ENCODE measurements at places on chromosomes 16 and 17.

- DNase-seq: no peak
Measured at GRCh38 chr17:75245011-75245410, 16.4 kb downstream of the GGA3 start.

- peak; percentile 25 for DNase-seq
Measured at GRCh38 chr17:17724307-17725010, 43.2 kb downstream of the RAI1 start.

DNA sequence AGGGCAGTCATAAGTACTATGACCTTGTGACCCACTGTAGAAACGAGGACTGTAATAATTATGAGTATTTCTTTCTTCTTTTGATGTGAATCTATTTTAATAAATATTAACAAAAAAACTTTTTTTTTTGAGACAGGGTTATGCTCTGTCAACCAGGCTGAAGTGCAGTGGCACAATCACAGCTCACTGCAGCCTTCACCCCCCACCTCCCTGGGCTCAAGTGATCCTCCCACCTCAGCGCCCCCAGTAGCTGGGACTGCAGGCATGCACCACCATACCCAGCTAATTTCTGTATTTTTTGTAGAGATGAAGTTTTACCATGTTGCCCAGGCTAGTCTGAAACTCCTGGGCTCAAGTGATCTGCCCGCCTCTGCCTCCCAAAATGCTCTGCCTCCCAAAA lies 32.6 kb downstream of the SCPEP1 start:
- no peak for DNase-seq

DNA sequence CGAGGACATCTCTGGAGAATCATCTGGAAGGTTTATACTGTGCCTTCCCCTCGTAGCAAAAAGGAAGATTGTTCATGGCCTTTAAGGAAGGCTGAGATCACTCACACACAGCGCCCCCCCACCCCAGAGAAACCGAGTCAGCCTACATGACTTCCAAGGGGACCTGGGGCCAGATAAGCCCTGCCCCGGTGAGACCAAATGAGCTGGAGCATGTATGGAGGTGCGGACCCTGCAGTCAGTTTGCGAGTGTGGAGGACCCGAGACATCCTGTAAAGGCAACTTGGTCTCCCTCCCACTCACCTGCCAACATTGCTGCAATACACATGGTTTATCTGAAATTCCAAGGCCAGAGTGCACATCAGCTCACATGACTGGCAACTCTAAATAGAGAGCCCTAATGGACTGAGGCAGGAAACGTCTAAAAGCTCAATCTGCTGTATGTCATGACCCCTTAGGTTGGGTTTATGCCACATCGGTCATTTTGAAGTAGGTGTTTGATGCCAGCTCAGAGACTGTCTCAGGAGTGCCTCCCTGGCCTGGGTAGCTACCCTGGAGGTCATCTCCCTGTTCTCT lies 233.6 kb downstream of the CPPED1 start:
- DNase-seq: no peak

- DNase-seq: no peak
Measured at GRCh38 chr17:73493956-73494926, 150.0 kb downstream of the SDK2 start.

- no peak for DNase-seq
Measured at GRCh38 chr16:27073733-27074132, 7.0 kb downstream of the C16orf82 start.

DNA sequence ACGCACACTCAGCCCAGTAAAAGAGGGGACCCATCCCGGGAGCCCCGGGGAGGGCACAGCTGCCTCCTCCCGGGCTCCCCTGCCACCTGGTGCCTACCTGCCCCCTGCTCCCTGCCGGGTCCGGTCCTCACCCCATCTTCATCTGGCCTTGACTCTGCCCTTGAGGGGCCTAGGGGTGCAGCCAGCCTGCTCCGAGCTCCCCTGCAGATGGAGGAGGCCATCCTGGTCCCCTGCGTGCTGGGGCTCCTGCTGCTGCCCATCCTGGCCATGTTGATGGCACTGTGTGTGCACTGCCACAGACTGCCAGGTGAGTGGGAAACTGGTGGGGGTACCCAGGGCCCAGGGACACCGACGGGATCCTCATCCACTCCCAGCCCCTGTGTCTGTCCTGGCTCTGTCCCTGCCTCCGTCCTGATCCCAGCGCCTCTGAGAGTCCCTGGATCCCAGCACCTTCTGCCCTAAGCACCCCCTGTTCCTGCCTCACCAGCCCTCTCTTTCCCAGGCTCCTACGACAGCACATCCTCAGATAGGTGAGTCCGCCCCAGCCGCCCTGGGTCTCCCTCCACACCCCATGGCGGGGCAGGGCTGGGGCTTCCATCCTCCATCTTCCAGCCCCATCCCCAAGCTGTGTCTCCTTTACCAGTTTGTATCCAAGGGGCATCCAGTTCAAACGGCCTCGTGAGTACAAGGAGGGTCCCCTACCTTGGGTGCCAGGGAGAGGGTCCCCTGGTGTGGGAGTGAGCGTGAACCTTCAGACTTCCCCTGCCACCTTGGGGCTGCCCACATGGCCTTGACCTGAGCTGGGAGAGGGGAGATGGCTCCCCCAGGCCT lies 574 bp downstream of the LAT start:
- DNase-seq: no peak

DNA sequence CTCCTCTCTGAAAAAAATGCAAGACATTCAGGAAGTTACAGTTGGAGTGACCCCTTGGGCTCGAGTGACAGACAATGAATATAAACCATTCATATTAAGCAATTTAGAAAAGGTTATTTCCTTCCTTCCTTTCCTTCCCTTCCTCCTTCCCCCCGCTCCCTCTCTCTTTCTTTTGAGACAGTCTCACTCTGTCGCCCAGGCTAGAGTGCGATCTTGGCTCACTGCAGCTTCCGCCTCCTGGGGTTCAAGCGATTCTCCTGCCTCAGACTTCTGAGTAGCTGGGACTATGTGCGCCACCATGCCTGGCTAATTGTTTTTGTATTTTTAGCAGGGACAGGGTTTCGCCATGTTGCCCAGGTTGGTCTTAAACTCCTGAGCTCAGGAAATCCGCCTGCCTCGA lies 13.2 kb downstream of the PSMD12 start:
- no peak for DNase-seq

DNA sequence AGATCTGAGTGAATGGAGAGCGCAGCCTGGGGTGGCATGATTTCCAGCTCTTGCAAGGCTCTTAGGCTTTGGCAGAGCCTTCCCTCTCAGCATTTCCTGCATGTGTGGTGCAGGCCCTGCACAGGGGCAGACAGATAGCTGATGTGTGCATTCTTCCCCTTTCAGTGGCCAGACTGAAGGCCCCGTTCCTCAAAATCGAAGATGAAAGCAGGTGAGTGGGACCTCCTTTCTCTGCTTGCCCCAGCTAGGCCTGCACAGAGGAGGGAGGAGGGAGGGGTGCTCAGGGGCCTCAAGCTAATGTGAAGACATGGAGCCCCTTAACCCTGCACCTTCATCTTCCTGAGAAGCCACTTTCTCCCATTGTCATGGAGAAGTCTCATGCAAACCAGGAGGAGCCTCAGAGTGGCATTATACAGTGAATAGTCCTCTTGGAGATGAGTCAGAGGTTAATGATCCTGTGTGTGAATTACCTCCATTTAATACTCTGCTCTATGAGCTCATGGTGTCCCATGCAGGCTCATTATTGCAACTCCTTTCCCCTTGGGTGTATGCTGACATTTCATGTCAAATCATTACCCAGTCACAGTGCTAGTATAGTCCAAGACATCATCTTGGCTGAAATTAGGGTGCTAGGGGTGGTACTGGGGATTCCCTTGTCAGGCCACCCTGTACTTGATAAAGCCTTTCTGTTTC lies 20.4 kb upstream of the ADAM11 start:
- DNase-seq: no peak

DNA sequence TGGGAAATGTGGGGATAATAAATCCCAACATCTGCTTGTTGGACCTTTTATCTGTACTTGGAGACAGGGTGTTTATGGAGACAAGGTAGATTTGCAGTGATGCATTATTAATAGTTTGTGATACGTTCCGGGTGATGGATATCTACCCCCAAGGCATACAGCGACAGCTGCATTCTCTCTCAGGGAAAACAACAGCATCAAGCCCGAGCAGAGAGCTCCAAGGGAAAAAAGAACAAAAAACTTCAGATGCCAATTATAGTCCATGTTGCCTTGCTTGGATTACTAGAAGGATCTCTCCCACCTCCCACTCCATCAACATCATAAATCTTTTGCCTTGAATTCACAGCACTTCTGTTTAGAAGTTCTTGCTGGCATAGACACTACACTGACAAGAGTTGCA lies 187.5 kb upstream of the CDH11 start:
- DNase-seq: no peak

DNA sequence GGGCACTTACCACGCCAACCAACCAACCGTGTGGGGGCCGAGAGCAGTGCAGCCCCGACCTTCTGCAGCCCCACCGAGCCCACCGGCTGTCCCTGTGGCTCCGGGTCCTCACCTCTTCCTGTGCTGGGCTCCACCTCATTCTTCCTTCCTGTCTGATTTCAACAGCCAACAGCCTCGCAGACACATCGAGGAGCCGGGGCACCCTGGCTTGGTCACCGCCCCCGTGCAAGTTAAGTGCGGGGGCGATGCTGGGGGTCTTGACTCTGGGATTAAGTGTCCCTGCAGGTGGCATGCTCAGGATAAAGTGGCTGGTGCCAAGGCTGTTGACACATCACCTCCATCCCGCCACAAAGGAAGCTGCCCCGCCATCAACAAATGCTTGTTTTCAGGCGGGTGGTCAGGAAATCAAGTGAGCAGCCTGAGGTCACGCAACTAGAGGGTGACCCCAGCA lies at the start of gene NLRC3:
Gene NLRC3, minus strand, starts transcription at position 102 of the 451 bp plus-strand sequence. CDS start 12,367 bp downstream, outside the sequence.
- no peak for DNase-seq

DNA sequence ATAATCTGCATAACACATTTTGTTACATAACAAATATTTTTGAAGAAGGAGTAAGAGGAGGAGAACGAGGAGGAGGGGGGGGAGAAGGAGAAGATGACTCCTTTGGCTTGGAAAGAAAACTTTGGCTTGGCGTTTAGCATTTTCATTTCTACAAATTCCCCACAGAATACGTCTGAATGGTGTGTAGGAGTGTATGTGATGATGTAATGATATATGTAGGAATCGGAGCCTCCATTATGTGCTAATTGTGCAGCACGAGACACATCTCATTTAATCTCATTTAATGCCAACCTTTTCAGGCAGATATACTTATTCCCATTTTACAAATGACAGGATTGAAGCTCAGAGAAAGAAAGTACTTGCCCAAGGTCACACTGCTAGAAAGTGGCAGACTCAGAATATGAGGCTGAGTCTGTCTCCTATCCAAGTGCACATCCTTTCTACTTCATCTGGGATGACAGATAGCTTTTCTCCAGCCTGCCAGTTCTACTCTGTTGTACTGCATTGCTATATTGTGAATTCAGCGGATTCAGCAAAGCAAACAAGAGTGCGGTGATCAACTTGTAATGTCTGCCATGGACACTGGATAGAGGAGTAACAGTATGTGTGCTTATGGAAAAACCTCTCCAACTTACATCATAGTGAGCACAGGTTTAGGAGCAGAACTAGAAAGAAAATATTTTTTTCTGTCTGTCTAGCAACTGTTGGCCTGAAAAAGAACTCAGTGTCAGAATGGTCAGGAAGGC lies 10.4 kb upstream of the SLC47A2 start:
- DNase-seq: no peak

GRCh38 chr17:27654654-27655524 lies 23.9 kb downstream of the LGALS9 start:
- DNase-seq: peak; percentile 88

GRCh38 chr16:724188-725040 lies 1.8 kb downstream of the CCDC78 start:
- DNase-seq: no peak

DNA sequence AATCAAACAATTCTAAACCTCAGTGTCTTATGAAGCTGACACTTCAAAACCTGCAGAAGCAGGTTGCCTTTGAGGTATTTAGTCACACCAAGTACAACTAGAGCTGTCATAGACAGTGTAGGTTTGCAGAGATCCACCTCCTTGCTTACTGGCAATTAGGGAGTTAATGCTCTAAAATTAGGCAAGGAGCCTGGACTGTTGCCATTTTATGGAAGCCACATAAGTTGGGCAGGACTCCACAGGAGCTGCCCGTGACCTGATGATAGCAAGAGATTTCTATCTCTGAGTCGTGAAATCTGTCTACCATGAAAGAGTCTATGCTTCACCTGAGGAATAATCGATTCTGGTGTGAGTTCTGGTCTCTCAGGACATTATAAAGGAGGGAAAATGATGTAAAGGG lies 8.9 kb downstream of the EME1 start:
- DNase-seq: peak; percentile 16

DNA sequence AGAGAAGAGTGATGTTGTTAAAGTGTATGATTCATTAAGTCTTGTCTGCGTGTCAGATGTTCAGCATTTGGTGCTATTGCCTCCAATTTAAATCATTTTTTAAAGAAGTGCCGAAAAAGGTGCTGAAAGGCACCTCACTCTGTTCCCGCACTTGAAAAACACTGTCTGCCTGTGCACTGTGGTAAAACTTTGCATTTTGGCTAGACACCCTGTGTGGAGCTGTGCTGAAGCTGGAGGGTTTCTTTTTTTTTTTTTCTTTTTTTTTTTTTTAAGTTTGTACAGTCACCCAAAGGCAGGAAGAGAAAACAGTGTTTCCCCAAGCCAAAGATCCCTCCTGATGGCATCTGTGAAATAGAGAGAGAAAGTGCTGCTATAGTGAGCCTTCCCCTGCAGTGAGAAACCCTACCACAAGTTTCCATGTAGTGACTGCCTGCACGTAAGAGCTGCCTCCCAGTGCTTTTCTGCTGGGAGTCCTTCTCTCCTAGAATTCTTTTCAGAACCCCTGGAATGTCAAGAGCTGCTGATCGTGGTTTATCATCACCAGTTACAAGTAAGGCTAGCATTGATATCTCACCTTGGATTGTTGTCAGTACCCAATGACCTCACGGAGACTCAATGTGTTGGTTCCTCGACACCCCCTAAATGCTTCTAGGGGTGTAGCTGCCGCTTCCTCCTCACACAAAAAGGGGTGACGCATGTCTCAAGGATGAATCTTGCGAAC lies 116.0 kb upstream of the SOX9 start:
- DNase-seq: no peak

DNA sequence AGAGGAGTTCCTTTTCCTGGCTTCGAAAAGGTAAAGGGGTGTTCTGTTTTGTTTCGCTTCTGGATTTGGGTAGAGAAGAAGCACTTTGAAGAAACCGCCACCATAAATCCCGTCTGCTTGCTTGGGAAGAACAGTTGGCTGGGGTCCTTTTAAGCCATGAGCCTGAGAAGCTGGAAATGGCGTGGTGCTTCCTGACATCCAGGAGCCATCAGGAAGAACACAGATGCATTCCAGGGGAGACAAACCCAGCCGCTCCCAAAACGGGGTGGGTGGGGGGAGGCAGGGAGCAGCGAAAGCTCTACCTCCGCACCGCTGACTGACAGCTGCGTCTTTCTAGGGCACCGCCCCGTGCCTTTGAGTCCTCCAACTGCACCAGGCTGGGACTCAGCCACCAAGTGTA lies 91.6 kb downstream of the ZDHHC7 start:
- DNase-seq: no peak

- no peak for DNase-seq
Measured at GRCh38 chr16:14334366-14335080, 263.4 kb downstream of the MRTFB start.

DNA sequence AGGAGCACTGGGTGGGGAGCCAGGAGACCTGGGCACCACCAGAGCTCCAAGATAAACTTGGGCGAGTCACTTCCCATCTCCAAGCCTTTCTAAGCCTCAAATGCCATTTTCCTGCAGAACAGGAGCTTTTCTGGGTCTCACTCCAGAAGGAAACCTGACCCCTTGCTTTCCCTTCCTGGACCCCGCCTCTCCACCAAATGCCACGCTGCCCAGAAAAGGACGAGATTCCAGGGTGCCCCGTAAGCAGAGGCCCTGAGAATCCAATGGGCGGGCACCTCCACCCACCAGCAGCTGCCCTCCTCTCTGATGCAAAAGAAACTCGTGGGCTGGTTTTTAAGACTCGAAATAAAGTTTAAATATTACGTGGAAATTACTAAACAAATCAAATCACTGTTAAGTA lies 31.3 kb downstream of the ZNF423 start:
- DNase-seq: no peak

Measured in erythroblast (primary cell).